ENCODE measurements at places on chromosomes 7 and 10.

DNA sequence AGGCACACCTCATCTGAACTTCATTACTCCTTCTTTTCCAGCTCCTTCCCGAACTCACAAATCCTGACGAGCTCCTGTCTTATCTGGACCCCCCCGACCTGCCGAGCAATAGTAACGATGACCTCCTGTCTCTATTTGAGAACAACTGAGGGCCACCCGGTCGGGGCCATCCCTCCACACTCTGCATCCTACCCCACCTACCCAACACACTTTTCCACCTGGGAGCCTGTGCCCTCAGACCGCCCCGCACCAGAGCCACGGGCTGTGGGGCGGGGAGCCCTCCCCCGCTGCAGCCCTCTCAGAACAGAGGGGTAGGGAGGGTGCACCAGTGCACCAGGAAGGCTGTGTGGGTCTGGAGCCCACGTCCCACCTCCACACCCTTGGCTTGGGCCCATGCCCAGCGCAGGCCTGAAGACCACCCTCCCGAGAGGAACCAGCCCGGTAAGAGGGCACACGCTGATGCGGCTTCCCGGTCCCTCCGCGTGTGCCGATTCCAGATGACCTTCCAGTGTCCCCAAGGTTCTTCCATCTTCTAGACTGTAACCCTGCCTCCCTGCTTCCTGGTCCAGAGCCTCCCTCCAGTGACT is 34.6 kb upstream of the PPIF start:
- no peak for DNase-seq

GRCh38 chr10:118953598-118954393 is 75.7 kb upstream of the NANOS1 start:
- peak; percentile 6 for DNase-seq

DNA sequence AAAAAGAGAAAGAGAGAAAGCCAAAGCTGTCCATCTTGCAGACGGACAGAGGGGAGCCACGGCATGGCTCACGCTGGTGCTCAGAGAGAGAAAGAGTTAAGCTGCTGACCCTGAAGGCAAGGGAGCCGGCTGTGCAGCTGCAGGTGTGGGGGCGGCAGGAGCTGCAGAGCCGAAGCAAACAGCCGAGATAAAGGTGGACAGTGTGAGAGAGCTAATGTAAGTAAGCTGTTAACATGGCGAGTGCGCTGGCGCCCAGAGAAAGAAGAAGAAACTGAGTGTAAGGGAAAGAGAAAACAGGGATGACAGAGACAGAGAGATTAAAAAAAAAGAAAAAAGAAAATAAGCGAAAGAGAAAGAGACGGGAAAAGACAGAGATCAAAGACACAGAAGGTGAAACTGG is 18.2 kb downstream of the COL17A1 start:
- DNase-seq, result no peak

GRCh38 chr10:9097206-9097990 is 1042.9 kb downstream of the GATA3 start:
- DNase-seq, result no peak

DNA sequence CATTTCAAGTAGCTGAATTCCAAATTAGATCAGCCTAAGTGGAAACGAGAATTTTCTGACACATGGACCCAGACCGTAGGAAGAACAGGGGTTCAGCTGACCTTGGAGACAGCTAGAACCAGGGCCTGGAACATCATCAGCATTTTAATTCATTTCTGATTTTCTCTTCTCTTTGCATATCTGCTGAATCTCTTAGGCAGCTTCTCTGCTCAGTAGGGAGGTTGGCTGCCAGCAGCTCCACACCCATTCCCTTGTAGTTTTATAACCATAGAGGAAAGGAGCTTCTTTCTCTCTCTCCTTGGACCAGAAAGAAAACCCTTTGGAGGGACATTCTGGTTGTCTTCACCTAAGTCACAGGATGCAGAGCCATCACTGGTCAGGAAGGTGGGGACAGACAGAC is 36.0 kb downstream of the LMTK2 start:
- DNase-seq, result no peak

DNA sequence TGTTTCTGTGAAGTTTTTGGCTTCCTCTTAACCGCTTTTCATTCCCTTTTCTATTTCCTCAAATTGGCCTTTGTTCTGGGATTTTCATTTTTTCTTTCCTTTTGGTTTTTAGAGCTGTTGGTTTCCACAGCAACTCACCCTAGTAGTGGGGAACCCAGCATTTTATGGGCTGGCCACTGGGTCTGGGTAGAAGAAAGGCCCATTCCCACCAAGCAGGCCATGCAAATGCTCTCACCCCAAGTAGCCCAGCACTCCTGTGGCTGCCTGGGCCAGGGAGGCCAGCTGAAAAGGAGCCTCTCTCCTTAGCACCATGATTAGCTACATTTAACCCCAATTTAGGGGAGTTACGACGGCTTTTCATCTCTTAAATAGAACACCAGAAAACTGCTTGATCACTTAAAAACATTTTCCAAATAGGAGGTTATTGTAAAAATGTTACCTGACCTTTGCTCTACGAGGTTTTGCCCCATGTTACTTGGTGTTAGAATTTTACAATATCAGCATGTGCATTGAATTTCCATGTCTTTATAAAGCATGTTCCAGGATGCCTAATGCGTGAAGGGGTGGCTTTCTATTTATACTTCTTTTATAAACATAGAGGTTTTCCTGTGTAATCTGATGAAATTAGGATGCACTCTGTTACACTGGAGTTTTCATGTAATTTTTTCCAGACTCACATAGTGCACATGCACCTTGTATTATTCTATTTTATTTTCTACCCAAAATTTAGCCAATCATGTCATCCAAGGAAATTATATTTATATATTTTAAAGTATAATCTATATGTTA is 75.4 kb downstream of the FAM171A1 start:
- DNase-seq, result no peak

- no peak for DNase-seq
These were observed 8.3 kb downstream of the FAM204A start for GRCh38 chr10:118333871-118334270.

Measured in GM10248 (cell line).